Endothelial cell of umbilical vein (primary cell): ENCODE measurements at places on chromosomes 3 and 15. TPM values are rescaled to one million over a fixed set of nuclear protein-coding genes. Genes with fewer than 3 reads are reported as not detected.

The ZBTB38 gene
- total RNA-seq: 83.4 and 85.2 TPM in 2 replicates

The PLA2G4E gene
- not detected in 2 replicates for total RNA-seq

The CYP8B1 gene
- not detected in 2 replicates for total RNA-seq

The APOD gene
- 1.8 and 2.9 TPM in 2 replicates for total RNA-seq

The PDZRN3 gene
- not detected in 2 replicates for total RNA-seq

The DNAH1 gene
- 5.0 and 5.8 TPM in 2 replicates for total RNA-seq

The COL8A1 gene
- total RNA-seq: 217 and 358 TPM in 2 replicates

GRCh38 chr15:99717161-99718009 is 15.9 kb downstream of the LYSMD4 start:
- DNase-seq: no peak

DNA sequence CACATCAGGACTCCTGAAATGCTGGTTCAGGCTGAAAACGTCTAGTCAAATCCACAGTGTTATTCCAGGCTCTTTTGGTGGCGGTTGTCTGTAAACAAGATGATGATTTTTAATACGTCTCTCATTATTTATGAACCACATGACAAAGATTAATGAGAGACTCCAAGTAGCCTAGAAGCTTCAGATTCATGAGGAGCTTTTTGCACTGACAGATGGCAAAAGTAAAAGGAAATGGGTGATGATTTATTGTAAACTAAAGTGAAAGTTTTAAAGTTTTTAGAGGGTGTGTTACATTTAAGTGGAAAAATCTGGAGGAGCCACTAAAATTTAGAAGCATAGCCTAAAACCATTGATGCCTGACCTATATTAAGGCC is 77.0 kb downstream of the BBX start:
- peak; percentile 65 for DNase-seq

GRCh38 chr3:190595179-190595795 is 81.4 kb downstream of the IL1RAP start:
- DNase-seq: no peak

DNA sequence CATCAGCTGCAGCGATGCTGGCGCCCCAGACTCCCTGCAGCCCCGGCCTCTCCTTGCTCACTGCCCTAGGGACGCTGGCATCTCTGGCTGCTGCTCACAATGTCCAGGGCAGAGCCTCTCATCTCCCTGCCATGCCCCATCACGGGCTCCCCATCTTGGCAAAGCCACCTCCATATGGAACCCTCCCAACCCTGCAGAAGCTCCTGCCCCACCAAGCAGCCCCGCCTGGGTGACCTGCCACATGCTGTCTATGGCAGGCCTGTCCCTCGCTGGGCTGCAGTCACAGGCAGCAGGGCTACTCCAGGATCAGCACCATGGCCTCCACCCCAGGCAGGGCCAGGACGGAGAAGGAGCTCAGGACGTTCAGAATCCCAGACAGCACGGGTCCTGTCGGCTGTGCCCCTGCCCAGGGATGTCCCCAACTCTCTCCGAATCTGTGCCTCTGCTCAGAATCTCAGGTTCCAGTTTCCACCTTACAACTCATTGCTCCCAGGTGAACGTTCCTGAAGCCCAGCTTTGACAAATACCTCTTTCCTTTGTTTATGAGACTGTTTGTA is 58.4 kb downstream of the PLXNA1 start:
- no peak for DNase-seq

DNA sequence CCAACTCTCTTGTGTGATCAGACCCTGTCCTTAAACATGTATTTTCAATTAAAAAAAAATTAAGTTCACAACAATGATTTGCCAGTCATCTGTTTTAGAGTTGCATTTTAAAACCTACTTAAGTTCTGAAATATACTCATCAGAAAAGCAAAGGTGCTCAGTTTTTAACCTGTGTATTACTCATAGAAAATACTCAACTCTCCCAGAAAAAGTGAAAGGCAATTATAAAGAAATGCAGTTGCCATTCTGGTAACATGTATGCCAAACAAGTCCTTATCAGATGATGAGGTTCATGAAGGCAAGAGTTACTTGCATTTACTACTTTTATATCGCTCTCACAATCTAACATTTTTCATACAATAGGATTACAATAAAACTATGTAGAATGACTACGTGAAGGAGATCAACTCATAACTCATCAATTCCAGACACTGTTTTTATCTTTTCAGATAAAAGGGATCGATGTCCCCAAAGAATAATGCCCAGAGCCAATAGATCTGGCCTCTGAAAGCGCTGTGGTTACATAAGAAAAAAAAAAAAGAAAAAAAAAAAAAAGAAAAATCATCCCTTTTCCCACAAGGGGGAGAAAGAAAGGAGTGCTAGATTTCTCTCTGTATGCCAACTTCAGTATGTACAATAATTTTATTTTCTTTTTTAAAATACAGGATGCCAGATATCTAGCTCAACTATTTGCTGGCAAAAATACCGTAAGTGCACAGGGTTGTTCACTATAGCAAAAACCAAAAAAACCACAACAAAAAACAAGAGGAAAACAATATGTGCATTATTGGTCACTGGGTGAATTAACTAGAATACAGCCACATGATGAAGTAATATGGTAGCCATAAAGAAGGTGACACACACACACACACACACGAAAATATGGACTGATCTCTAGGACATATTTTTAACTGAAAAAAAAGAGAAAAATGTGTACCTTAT is 137.4 kb downstream of the NR1I2 start:
- no peak for DNase-seq
